Activated gamma-delta T cell (primary cell): ENCODE measurements at places on chromosomes 3 and 15.

DNA sequence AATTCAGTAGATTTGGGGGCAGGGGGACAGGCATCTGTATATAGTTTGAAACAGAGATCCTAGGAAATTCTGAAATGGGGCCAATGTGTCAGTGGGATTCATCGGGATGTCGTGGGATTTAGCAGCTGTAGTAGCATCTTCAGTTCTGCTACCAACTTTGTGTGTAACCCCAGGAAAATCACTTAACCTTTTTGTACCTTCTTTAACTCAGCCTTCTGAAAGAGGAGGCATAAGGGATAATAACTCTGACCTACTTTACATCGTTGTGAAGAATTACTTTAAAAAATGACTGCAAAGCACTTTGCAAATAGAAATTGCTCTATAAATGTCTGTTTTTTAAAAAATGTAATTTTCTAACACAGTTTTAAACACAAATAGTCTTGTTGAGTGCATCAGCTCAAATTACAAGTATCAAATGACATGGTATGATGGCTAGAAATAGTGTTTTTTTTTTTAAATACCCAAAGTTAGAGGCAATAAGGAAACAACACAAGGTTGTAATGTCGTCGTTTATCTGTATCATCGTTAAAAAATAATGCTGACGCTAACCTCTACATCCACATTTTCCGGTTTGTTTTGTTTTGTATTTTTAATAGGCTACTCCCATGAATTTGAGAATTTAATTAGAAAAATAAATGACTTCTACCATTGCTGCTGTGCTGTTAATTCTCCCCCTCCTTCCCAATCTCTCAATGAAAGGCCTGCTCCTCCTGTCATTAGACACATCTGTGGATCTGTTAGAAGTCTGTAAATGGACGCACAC is 338.5 kb downstream of the PTPRG start:
- no peak for DNase-seq

GRCh38 chr3:120506828-120507774 is 56.3 kb upstream of the FSTL1 start:
- no peak for DNase-seq

GRCh38 chr3:155368786-155369185 is 75.3 kb upstream of the STRIT1 start:
- DNase-seq: no peak

GRCh38 chr3:172137287-172138192 is 98.2 kb downstream of the FNDC3B start:
- DNase-seq: no peak

DNA sequence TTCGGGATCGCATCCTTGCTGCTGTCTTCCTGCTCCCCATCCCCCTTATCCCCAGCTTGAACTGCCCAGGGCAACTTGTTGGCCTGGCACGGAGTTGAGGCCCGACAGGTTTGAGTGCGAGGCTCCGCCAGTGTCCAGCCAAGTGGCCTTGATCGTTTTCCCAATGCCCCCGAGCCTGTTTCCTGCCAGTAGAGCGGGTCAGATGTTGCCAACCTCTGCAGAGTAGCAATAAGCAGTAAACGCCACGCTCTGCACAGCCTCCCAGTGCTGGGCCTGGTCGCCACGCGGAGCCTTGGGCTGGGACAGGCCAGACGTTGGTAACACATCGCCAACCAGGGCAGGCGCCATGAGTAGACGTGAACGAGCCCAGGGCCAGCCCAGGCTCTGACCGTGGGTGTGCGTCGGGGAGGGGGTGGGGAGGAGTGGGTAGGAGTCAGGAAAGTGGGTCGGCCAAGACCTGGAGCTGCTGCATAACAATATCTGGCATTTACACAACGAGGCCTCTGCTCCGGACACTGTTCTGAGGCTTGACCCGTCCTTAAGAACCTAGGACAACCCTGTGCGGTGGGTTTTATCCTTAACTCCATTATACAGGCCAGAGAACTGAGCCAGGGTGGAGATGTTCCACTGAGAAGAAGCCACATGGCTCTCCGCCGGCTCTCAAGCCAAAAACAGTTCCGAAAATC is 444 bp upstream of the ABHD14A start:
- DNase-seq: no peak

DNA sequence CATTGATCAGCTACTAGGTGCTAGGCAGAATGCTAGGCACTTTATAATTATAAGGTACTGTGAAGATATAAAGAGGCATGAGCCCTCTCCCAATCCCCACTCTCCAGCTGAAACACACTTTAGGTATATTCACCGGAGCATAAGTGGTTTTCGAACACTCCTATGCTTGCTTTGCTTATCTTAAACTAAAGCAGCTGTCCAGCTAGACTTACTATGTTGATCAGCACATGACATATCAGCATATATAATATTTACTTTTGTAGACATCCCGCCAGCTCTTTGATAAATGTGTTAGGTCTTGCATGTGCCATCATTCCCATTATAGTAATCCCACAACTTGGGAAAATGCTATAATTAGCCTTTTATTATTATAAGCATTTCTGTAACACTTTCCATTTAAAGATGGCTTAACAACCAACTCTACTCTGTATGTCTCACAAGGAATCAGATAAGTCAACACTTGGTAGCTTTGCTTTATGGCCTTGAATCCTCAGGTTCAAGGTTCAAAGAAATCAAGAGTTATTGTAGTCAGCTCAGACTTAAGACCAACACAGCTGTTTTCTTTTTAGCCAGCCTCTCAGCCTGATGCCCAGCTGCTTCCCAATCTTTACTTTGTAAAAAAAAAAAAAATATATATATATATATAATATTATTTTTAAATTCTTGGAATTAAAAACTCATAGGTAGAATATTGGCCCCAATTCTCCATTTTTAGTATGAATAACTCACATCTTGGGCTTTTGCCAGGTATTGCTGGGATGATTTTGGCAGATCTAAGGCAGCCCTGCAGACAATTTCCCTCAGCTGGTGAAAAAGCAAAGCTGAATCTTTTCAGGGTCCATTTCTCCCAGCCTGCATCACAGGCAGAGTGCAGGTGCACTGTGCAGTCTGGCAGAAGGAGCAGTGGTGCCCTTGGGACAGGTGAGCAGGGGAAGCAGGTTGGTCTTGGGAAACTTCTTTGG is 104.2 kb downstream of the THRB start:
- no peak for DNase-seq

DNA sequence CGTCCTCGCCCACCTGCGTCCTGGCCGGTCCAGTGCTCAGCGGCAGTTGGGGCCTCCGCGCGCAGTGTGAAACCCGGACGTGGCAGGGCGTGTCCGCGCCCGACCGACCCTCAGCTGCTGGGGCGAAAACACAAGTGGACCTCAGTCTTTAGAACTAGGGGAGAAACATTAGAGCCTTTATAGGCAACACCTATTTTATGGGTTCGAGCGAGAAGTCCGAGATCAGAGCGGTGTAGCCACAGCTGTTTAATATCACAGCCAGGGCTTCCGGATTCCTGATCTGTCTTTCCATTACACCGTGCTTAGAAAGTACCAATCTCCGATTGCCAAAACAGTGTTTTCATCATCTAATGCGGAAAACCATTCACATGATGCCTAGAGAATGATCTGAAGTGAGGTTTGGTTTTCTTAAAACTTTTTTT is 506 bp downstream of the RAD51 start:
- DNase-seq: no peak

DNA sequence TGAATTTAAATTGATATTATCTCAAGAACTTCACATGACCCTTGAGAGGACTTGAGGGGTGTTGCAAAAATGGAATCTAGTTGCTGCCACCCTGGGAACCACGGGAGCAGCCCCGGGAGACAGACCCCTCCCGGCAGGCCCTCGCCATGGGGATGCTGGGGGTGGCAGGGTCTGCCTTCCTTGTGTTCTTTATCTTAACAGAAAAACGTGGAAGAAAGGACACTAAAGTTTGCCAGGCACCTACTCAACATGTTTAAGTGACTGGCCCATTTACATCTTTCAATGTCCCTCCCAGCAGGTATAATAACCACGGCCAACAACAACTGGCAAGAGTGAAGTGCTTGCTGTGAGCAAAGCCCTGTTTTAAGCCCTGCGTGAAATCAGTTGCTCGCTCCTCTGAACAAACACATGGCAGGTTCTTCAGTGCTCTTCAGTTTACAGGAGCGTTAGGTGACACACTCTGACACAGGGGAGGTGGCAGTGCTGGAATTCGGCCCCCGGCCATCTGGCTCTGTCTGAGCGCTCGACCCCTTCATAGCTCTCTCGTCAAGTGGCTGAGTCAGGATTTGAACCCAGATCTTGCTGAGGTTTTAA is 112.5 kb downstream of the ASB7 start:
- no peak for DNase-seq

DNA sequence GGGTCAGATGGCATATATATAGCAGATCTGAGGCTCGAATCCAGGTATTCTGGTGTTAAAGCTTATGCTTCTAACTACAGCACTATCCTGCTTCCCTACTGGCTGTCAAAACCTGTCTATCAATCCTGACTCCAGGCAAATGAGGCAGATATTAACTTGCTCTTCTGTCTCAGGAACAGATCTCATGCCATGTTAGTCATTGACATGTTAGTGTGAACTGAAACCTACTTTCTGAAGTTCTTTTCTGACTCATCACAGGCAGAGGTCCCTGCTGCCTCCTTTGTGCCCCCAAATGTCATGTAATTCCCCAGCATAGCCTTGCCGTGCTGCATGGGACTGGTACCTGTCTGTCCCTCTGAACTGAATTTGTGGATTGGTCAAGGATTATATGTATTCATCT is 125.0 kb upstream of the SMAD3 start:
- no peak for DNase-seq

DNA sequence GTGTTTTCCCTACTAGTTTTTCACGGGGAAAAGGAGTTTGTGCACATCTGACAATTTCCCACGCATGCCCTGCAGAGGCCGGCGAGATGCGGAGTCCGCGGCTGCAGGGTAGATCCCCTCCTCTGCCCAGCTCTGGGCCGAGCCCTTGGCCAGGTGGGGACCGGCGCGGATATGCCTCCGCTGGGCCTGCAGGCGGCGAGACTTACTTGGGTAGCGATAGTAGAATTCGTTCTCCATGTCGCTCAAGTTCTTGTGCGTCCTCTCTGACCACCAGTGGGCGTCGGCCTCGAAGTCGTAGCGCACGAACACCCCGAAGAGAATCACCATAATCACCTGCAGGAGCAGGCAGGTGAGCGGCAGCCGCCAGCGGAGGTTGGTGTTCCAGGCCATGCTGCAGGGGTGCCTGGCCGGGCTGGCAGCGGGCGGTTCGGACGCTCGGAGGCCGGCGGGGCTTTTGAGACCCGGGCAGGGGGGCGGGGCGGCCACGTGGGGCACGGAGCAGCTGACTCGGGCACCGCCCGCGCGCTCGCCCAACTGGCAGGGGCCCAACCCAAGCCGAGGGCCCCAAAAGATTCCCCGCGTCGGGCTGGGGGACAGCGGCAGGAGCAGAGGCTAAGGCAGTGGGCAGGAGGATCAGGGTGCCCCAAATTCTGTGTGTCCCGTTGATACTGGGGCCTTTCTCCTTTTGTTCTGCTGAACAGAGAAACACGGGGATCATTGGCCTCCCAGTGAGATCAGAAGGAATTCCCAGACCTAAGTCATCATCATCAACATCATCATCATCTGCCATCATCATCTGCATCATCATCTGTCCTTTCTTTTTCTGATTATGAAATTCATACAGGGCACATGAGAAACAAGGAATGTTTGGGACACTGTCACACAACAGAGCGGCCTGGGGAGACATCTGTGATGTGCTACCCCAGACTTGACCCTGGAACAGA is at the start of gene RHCG:
Gene RHCG (minus strand): TSS at position 429 of the 944 bp plus-strand sequence. CDS start 39 bp downstream, at position 390.
- DNase-seq: no peak

GRCh38 chr15:85404918-85405866 is 24.8 kb downstream of the AKAP13 start:
- no peak for DNase-seq

DNA sequence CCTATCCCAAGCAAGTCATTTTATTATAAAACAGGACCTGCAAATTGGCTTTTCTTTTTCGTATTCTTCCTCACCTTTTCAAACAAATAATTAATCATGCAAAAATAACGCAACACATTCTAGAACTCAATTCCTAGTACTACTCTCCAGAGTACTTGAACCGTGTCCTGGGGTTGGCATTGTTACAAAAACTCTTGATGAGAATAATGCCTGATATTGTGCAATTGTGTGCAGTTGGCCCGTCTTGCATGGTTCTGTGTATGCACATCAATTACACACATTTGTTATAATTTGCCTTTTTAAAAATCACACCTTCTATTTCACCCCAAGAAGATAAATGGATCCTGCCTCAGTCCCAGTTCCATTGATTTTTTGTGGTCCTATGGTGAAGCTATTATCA is 205.4 kb downstream of the EPHB1 start:
- no peak for DNase-seq

GRCh38 chr3:45112939-45113338 is 33.2 kb downstream of the CDCP1 start:
- DNase-seq: no peak

GRCh38 chr3:12287727-12288181 is 1.1 kb upstream of the PPARG start:
- DNase-seq: peak; percentile 11

DNA sequence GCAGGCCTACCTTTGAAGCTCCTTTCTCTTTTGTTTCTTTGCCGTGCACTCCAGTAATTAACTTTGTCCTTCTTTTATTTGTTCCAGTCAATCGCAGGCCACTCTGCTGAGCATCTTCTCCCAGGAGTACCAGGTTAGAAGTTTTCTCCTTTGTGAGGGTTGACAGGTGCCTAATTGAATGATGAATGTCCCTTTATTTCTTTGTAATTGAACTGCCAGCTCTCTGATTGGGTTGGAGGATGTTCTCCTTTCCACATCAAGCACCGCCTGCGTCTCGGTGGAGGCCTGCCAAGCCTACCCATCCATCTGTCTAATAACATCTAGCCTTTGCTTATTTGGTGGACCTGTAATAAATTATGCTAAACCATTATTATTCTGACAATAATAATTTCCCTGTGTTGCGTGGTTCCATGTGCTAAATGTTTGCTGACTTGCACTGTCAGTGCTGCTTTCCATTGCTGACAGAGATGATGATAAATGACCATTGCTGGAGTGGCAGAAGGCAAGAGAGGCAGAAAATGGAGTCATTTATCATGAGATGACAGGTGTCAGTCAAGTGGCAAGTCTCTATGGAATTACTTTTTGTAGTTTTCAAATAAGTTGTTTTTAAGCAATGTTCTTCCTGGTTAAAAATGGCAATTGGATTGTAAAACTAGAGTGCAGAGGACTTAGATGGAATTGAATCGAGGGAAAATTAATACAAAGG is 64.9 kb downstream of the CDIN1 start:
- no peak for DNase-seq

DNA sequence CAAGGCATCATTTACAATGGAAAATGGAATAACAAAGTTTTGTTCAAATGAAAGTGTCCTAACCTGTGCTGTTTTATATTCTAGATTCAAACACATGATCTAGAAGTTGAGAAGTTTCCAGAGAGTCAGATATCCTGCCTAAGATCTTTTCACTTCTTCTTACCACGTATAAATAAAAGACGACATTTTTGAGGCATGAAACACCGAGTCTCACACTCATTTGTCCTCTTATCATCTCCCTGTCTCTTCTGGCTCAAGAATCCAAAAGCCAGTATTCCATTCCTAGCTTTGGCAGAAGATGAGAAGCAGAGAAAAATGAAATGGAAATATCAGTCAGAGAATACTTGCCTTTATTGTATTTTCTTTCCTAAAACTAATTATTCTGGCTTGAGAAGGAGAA is 738.6 kb upstream of the NR2F2 start:
- DNase-seq: no peak
